K562 (cell line): ENCODE measurements at places on chromosomes 1 and 21. TPM values are rescaled to one million over a fixed set of nuclear protein-coding genes. Genes with fewer than 3 reads are reported as not detected.

JAM2 gene
- polyA plus RNA-seq = 0.07 TPM in 1 of 2 replicates, not detected in the other

MATN1 gene
- 1.6 and 3.6 TPM in 2 replicates for polyA plus RNA-seq

TFAP2E gene
- 0.04 and 0.07 TPM in 2 replicates for polyA plus RNA-seq

GOLT1A gene
- not detected in 2 replicates for polyA plus RNA-seq

SLC45A1 gene
- polyA plus RNA-seq = not detected in 2 replicates

MXRA8 gene
- polyA plus RNA-seq = 11.3 and 13.1 TPM in 2 replicates

WNT4 gene
- not detected in 2 replicates for polyA plus RNA-seq

GRCh38 chr1:30846587-30846986 is 62.0 kb downstream of the SDC3 start:
- DNase-seq = no peak
- no peak overlapping the region for H3K27ac ChIP-seq
- H3K4me1 ChIP-seq = peaks cover 6% of the 10 kb centered on the region
- H3K36me3 ChIP-seq = no peaks in the 10 kb centered on the region
- H3K27me3 ChIP-seq = peaks cover 16% of the 10 kb centered on the region
- no peak overlapping the region for H3K4me3 ChIP-seq

DNA sequence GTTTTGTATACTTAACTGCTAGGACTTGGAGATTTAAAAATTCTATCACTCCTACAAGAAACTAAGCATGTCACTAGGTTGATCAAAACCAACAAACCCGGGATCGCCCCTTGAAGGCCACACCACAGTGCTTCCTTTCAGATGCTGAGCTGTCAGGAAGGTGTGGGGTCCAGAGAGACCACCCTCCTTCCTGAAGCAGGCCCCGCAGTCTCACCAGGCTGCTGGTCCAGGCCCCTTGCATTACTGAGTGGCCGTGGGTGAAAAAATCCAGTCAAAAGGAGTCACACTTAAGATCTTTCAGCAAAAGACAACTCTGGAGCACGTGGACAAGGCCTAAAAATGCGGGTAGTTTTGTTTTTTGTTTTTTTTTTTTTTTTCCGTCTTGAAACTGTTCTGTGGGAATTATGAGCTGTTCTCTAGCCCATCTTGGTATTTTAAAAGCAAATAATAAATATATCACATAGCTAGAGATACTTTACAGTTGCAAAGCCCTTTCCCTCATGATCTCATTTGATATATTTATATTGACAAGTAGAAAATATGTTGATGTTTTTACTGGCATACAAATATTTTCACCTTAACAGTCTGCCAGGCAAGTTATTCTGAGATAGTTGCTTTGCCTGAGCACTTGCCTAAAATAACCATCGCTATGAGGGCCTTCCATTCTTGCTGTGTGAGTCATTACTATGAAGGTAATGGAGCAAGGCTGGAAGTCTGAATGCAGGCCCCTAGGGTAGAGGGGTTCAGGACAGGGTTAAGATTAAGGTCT is 73.1 kb upstream of the EDEM3 start:
- no peak overlapping the region for H3K4me3 ChIP-seq
- no peak overlapping the region for H3K27ac ChIP-seq
- H3K36me3 ChIP-seq = peaks cover 4% of the 10 kb centered on the region; the same call in 2 of the 3 replicates
- no peaks in the 10 kb centered on the region for H3K27me3 ChIP-seq
- no peaks in the 10 kb centered on the region for H3K4me1 ChIP-seq

GRCh38 chr1:60746278-60746791 is 336.0 kb upstream of the NFIA start:
- H3K36me3 ChIP-seq = no peaks in the 10 kb centered on the region
- H3K27me3 ChIP-seq = no peaks in the 10 kb centered on the region
- no peak overlapping the region for H3K4me3 ChIP-seq

DNA sequence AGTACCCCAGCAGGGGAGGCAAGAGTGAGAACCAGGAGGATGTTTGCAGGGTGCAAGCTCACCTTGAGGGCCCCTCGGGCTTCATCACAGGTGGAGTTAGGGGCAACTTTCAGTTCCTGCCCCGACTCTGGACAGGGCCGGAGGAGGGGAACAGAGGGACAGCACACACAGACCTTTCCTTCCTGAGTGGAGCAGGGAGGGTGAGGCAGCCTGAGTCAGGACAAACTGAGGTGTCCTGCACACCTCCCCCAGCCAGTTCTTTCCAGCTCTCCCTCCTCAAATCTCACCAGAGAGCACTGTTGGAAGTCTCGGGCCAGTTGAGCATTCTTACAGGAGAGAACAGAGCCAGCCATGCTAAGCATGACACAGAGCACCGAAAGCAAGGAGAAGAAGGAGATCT is 1.5 kb downstream of the ENTREP3 start:
- H3K36me3 ChIP-seq = peaks cover 39% of the 10 kb centered on the region; the same call in 2 of the 3 replicates
- no peaks in the 10 kb centered on the region for H3K27me3 ChIP-seq
- peak overlapping the region; percentile 65; the same call in 1 of the 3 replicates for H3K27ac ChIP-seq
- peak overlapping the region; percentile 58 for H3K4me3 ChIP-seq
- DNase-seq = no peak
- peaks cover 25% of the 10 kb centered on the region for H3K4me1 ChIP-seq

DNA sequence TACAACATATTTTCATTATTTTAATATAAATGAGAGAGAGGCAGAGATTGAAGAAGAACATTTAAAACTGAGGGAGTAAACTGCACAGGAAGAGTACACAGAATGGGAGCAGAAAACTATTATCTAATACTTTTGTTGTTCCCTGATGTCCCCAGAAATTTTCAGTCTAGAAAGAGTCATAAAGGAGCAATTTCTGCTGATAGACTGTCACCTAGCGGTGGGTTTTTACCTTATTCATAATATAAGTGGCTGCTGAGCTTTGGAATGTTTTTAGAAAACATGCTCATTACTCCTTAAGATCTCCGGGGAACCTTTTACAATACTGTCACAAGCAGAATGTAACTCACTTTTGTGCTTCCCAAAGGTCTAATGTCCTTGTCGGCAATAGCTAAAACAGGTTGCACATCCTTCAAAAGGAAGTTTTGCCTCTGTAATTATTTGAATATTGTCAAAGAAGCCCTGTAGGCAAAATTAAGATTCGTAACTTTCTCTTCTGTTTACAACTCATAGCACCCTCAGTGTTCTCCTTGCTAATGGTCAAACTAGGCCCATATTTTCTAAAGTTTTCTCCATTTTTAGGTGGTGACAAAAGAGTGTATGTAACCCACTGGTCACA is 4.9 kb upstream of the NPL start:
- H3K27ac ChIP-seq = no peak overlapping the region
- H3K36me3 ChIP-seq = no peaks in the 10 kb centered on the region
- H3K27me3 ChIP-seq = no peaks in the 10 kb centered on the region
- peak; percentile 28 for DNase-seq

- peaks cover 10% of the 10 kb centered on the region; the same call in 1 of the 3 replicates for H3K27me3 ChIP-seq
- H3K4me3 ChIP-seq = no peak overlapping the region
- no peaks in the 10 kb centered on the region for H3K36me3 ChIP-seq
- DNase-seq = no peak
- H3K4me1 ChIP-seq = no peaks in the 10 kb centered on the region
Measured at GRCh38 chr1:245501633-245502032, 346.8 kb downstream of the KIF26B start.

GRCh38 chr1:50098591-50099021 is 10.1 kb upstream of the ELAVL4 start:
- no peaks in the 10 kb centered on the region for H3K4me1 ChIP-seq
- DNase-seq = no peak
- H3K27ac ChIP-seq = no peak overlapping the region
- no peaks in the 10 kb centered on the region for H3K27me3 ChIP-seq
- no peaks in the 10 kb centered on the region for H3K36me3 ChIP-seq

DNA sequence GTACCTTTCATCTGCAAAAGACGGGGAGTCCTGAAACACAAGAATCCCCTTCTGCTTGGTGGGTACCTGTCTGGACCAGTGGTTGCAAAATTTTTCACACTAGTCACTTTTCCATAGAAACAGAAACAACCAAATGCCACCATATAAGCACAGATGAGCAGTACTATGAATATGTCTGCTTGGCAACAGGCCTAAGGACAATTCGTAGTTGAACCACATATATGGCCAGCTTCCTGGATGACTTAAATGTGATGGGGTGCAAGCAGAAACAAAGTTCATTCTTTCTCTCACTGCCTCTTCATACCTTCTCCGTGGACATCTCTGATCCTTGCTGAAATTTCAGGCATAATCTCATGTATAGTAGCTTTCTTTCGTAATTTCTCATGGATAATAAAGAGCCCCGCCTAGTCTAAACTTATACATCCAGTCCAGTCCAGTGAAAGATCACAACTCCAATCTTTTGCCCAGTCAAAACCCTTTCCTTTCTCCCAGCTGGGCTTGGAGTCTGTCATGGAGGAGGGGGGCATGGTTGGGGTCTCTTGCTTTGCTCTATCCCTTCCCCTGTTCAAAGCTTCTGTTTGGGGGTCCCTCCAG is 7.0 kb downstream of the FCAMR start:
- no peak overlapping the region for H3K4me3 ChIP-seq
- peaks cover 3% of the 10 kb centered on the region; the same call in 2 of the 3 replicates for H3K4me1 ChIP-seq
- no peaks in the 10 kb centered on the region for H3K36me3 ChIP-seq

DNA sequence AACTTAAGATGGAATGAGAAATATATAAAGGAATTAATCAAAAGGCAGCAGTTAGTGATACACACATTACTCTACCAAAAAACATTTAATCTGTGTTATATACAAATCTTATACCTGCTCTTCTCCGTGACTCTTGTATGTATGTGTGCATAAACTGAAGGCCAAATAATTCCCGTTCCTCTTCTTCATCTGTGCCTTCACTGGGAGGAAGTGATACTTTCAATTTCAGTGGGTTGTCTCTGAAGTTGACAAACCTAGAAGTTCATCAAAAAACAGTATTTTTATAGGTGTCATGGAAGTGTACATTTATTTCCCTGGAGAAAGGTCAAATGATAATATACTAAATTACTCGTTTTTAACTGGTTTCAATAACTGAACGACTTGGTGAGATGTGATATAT is 19.3 kb downstream of the TRMT13 start:
- H3K4me1 ChIP-seq = no peaks in the 10 kb centered on the region
- H3K27ac ChIP-seq = no peak overlapping the region
- H3K4me3 ChIP-seq = no peak overlapping the region
- no peaks in the 10 kb centered on the region for H3K27me3 ChIP-seq
- no peak for DNase-seq
- peaks cover 25% of the 10 kb centered on the region; the same call in 2 of the 3 replicates for H3K36me3 ChIP-seq

DNA sequence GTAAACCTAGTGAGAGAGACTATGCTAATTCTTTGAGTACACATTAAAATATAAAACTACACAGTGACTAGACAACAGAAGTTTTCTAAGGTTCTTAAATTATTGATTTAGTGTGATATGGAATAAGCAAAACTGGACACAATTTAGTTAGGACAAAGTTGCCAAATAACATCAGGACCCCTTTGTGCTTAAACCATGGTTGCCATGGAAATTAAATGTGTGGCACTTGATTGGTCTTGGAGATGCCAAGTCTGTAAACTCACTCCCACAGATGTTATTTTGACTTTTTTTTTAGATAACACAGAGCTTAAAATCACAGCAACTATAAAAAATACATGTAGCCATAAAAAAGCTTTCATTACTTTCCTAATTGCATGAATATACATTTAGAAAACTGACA is 234.6 kb downstream of the BRINP3 start:
- no peak overlapping the region for H3K4me3 ChIP-seq
- no peak for DNase-seq
- no peaks in the 10 kb centered on the region for H3K27me3 ChIP-seq
- no peaks in the 10 kb centered on the region for H3K36me3 ChIP-seq

GRCh38 chr21:32545948-32546441 is 39.3 kb downstream of the TCP10L start:
- peaks cover 44% of the 10 kb centered on the region; the same call in 2 of the 3 replicates for H3K4me1 ChIP-seq
- H3K4me3 ChIP-seq = no peak overlapping the region
- peak overlapping the region; percentile 72 for H3K27ac ChIP-seq
- no peaks in the 10 kb centered on the region for H3K27me3 ChIP-seq

DNA sequence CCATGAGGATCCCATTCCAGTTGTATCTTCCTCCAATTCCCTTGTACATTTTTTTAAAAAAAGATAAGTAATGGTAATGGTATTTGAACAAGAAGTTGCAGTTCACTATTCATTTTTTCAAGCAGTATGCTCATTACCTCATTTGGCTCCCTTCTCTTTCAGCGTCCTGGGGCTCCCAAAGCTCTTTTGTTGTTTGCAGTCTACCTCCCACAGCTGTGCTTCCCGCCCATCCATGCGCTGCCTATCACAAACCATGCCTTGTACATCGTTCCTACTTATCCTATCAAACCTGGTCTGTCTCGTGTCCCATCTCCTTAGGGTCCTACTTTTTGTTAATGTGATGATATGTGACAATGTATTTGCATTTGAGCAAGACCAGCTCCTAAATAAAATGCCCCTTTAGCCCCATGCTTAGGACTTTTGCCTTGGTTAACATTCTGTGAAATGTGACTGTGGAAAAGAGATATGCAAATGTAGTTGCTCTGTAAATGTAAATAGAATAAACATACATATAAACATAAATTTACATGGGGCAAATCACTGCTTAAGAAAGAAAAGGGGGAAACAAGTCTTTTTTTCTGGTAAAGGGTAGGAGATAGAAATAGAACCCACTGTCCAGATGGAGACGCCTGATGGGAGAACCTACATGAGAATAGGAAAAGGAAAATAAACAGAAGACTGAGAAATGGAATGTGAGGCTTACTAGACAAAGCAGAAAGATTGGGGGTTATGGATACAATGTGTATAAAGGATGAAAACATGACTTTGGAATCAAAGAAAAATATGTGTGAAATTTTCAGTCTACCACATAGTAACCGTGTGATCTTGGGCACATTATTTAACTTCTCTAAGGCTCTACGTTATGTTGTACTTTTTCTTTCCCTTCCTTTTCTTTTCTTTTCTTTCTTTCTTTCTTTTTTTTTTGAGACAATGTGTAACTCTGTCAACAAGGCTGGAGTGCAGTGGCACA is 59.8 kb upstream of the PLXNA2 start:
- H3K4me1 ChIP-seq = no peaks in the 10 kb centered on the region
- H3K27me3 ChIP-seq = peaks cover 8% of the 10 kb centered on the region; the same call in 2 of the 3 replicates
- H3K36me3 ChIP-seq = no peaks in the 10 kb centered on the region
- no peak overlapping the region for H3K27ac ChIP-seq
- H3K4me3 ChIP-seq = no peak overlapping the region
- DNase-seq = no peak

- H3K36me3 ChIP-seq = no peaks in the 10 kb centered on the region
- no peak overlapping the region for H3K27ac ChIP-seq
- H3K4me1 ChIP-seq = no peaks in the 10 kb centered on the region
Measured at GRCh38 chr1:231084353-231084752, 44.3 kb upstream of the FAM89A start.

- H3K4me3 ChIP-seq = no peak overlapping the region
- no peaks in the 10 kb centered on the region for H3K4me1 ChIP-seq
- no peak overlapping the region for H3K27ac ChIP-seq
- DNase-seq = no peak
- no peaks in the 10 kb centered on the region for H3K36me3 ChIP-seq
Measured at GRCh38 chr1:103256490-103256889, 148.2 kb upstream of the COL11A1 start.

GRCh38 chr1:3695326-3696217 is 43.3 kb downstream of the TP73 start:
- no peak overlapping the region for H3K4me3 ChIP-seq
- peak; percentile 54 for DNase-seq
- no peaks in the 10 kb centered on the region for H3K36me3 ChIP-seq
- no peaks in the 10 kb centered on the region for H3K4me1 ChIP-seq
- H3K27me3 ChIP-seq = peaks cover 50% of the 10 kb centered on the region

- no peak for DNase-seq
- no peak overlapping the region for H3K4me3 ChIP-seq
- no peaks in the 10 kb centered on the region for H3K27me3 ChIP-seq
- H3K4me1 ChIP-seq = peaks cover 34% of the 10 kb centered on the region; the same call in 1 of the 2 replicates
- H3K27ac ChIP-seq = no peak overlapping the region
Measured at GRCh38 chr1:21828506-21829210, 16.6 kb downstream of the LDLRAD2 start.

- DNase-seq = no peak
- no peak overlapping the region for H3K27ac ChIP-seq
- no peaks in the 10 kb centered on the region for H3K36me3 ChIP-seq
- no peak overlapping the region for H3K4me3 ChIP-seq
Measured at GRCh38 chr1:9097947-9098705, 28.7 kb upstream of the SLC2A5 start.
